ENCODE measurements at places on chromosomes 1 and 21. TPM values are rescaled to one million over a fixed set of nuclear protein-coding genes. Genes with fewer than 3 reads are reported as not detected.

DNA sequence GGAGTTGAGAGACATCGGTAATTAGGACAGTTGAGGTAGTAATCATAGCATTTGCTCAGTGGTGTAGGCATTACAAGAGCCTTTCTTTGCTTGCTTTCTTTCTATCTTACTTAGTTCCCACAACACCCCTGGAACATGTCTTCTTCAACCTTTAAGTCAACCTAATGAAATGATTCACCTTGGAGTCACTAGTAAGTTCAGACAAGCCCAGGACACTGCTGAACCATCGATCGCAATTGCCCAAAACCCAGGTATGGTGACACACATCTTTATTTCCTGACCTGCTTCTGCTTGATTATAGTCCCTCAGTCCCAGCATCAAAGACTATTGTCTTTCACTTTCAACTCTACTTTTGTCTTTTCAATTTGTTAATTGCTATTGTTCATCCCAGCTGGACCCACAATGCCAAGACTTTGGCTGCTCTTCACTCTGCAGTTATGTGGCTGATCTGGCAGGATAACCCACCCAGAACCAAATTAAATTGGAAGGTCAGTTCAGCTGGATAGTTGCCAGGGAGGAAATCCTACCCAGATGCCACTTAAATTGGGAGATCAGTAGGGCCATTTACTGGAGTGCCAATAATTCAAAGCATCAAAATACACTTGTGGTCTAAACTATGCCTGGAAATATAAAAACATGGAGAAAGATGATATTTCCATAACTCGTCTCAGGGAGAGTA is 272.9 kb downstream of the RWDD3 start:
- DNase-seq = no peak

GRCh38 chr1:185495007-185495406 is 178.0 kb upstream of the IVNS1ABP start:
- DNase-seq = no peak

Gene PRKAA2
- total RNA-seq = 7.9 TPM

Gene ATG4C
- total RNA-seq = 5.6 TPM
